ENCODE measurements at places on chromosomes 4 and X. TPM values are rescaled to one million over a fixed set of nuclear protein-coding genes. Genes with fewer than 3 reads are reported as not detected.

DNA sequence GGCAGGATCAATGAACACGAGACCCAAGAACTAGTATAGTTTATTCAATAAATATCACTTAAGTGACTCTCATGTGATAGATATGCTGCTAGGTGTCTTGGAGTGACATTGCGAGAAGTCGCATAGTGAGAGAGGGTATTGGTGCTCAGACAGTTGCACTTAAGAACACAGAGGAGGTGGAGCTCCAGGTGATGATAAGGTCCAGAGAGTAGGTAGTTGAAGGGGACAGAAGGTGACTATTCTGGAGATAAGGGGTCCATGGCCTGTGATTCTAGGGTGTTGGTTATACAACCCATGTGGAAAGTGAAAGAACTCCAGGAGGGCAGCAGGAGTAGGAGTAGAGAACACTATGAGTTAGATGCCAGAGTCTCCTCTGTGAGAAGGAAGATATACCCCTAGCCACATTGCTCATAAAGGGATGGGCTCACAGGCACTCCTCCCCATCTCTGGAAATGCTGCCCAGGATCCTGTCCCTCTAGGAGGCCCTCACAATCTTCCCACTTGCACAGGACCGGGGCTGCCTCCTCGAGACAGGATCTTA, 9.2 kb downstream of the MAGED1 start:
- DNase-seq, result no peak

DNA sequence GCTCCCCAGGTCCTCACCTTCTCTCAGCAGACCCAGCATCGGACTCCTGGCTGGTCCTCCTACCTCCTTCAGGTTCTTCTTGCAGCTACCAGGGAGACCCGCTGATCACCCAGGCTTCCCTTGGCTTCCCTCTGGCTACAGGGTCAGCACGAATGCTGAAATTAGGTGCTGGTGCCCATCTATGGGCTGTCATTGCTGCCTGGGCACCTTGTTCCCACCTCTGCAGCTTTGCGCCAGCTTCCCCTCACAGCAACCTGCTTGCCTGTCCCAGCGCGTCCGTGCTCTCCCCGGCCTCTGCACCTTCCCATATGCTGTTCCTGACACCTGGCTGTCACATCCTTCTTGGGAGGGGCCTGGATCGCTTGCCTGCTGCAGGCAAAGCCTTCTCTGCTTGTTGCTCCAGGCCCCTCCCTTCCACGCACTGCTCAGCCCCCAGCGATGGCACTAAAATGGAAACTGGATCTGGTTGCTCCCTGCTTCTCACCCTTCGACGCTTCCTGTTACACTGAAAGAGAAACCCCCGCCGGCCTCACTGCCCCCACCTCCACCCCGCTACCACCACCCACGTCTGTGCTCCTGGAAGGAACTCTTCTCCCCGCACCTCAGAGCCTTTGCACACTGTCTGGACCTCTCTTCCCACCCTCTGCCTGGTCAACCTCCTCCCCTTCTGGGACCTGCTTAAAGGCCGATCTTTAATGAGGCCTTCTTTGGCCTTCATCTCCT, 22.2 kb downstream of the C4orf50 start:
- no peak for DNase-seq

DNA sequence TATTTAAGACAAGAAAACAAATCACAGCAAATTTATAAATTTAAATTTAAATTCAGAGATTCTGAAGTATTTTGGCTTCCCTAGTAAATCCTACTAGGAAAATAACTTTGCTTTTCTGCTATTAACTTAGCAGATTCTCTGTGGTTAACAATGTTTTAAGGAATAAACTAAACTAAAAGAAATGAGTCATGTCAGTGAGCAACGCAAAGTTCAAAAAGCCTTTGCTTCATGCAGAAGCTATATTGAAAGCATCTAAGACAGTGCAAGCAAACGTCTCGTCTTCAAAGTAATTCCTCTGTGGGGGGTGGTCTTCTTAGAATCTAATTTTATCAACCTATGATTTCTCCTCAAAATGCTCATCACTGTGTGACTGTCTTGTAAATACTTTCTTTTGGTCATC, 30.1 kb downstream of the GABRB1 start:
- peak; percentile 50 for DNase-seq

The CLTRN gene
- 0.12 TPM for total RNA-seq

DNA sequence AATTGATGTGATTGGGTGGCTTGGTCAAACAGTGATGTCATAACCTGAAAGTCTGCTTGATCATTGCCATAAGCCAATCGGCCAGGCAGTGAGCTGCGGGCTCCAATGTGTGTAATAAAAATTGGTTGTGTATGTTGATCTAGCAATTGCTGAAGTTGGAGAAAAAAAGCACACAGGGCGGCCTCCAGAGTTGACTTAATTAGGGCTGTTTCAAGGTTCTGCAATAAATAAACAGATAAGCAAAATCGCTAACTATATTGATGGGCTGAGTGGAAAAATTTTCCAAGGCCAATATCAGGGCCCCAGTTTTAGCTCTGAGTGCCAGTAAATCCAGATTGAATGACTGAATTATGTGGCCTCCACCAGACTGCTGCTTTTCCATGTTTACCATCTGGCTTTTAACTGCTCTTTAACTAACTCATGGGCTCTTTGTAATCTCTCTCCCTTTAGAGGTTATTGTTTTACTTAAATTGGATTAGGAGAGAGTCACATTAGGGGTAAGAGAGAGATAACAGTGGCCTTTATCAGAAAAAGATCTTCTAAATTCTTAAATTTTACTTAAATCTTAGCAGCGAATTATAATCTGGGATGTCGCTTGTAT, 160.6 kb upstream of the WDFY3 start:
- no peak for DNase-seq

GRCh38 chrX:67558267-67558666, 14.4 kb downstream of the AR start:
- DNase-seq, result peak; percentile 16

GRCh38 chr4:75658876-75659275, 14.3 kb downstream of the G3BP2 start:
- DNase-seq, result no peak

The PPP2R2C gene
- 0.91 TPM for total RNA-seq

- DNase-seq, result no peak
Observed at GRCh38 chr4:126548890-126549289, 1083.9 kb upstream of the INTU start.

- no peak for DNase-seq
Observed at GRCh38 chrX:50684871-50685270, 129.1 kb downstream of the SHROOM4 start.

- no peak for DNase-seq
Observed at GRCh38 chr4:57083090-57083489, 27.1 kb downstream of the IGFBP7 start.

The TMSB15C gene
- 2.2 TPM for total RNA-seq

The FRMPD4 gene
- 0.08 TPM for total RNA-seq

DNA sequence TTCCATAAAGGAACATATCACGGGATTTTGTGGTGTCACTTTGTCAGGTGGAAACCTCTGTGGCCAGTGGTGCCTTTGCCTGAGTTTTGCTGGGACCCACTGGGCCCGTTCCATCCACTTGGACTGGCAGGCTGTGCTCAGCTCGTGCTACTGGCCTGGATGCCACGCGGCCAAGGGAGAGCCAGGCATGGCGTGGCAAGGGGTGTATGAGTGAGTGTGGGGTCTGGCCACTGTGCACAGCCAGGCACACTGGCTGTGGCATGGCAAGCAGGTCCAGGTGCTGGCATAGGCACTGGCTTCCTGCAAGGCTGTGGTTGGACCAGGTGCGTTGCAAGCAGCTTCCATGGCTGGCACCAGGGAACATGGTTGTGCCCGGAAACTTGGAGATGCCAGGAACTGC, 60.8 kb downstream of the TBCK start:
- DNase-seq, result no peak

The UGT2A3 gene
- total RNA-seq, result not detected

GRCh38 chrX:135535077-135535940, 14.8 kb downstream of the INTS6L start:
- DNase-seq, result no peak

The TSPAN5 gene
- total RNA-seq, result 4.3 TPM

DNA sequence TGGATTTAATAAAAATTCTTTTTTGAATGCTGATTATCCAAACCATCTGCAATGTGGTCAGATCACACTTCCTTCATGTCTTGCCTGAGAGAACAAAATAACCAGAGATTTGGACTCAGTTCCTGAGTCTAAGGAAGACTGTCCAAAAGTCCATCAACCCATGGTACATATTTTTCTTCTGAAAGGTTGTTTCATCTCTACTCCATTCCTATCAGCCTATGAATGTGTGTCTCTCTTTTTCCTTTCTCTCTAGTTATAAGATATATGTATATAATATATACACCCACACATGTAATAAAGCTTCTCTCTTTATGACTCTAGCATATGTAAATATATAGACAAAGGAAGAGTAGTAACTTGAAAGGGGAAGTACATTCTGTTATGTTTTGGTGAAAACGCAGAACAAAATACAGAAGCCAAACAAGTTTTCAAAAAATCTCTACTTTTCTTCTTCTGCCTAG, 226.9 kb downstream of the ARHGAP24 start:
- no peak for DNase-seq

Measured in H4 (cell line).